ENCODE measurements at places on chromosomes 3 and 15.

DNA sequence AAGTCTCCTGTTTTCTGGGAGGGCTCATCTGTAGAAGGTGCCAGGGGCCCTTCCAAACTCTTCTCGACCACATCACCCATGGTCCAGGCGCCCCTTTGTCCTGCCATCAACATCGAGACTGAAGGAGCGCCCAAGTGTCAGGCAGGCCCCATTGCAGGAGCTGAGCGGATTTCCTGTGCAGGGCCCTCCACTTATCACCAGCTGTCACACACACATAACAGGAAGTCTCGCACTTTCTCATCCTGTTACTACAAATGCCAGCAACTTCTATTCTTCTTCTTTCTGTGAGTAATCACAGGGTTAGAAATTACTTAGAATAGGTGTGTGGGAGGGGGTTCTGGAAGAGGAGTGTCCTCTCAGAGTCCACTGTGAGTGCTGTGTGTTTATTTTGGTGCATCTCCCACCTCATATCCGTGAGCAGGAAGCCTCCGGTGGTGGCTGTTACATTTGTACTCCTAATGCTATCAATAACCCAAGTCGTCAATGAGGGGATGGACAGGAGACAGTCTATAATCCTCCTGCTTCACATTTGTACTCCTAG, at the start of gene KLHL6:
Gene KLHL6, minus strand, starts transcription at position 166 of the 541 bp plus-strand sequence. Its CDS starts 53 bp downstream, at position 113.
- DNase-seq, result no peak

DNA sequence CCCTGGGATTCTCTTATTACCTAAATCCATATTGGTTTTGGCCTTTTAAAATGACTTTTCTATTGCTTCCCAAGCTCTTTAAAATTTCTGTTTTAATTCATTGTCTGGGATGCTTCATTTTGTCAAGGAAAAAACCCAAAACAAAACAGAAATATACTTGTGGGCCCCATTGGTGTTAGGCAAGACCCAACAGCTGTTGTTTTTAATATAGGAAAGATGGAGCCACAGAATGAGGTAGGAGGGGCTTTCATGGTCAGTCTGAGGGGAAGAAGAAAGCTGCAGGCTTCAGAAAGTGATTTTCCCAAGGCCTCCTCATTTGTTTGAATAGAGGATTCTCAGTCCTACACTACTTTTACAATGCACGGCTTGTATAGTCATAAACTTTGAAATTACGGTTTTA, 180.5 kb downstream of the MCTP2 start:
- DNase-seq, result no peak

- no peak for DNase-seq
Measured at GRCh38 chr15:72276326-72276700, 4.0 kb upstream of the PARP6 start.

DNA sequence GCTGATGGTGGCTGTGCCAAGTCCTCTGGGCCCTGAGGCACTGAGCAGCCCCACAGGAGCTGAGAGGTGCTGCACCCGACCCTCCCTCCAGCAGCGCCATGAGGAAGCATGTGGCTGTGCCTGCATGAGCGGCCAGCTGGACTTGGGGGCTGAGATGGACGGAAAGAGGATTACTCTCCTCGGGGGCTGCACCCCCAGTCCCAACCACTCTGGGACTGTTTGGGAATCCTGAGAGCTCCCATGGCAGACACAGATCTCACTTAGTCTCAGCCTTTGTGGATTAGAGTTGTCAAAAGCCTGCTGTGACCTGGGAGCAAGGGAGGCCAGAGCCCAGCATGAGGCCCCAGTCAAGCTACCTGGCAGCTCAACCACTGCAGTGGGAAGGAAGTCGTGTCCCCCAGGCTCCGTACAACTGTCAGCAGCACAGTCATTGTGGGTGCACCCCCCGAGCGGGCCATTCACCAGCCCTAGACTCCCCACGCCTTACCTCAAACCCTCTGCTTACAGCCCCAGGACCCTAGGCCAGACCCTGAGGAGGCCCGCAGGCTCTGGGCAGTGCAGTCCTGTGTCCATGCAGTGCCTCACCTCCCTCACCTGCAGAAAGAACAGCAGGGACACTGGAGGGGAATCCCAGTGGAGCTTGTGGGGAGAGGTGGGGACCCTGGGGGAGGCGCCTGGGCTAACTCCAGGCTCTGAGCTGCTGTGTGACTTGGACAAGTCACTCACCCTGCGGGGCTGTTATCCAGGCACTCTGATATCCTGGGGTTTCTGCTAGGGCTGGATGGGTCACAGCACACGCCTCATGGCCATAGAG, 17.1 kb downstream of the PRR23E start:
- DNase-seq, result no peak

- DNase-seq, result no peak
Measured at GRCh38 chr15:61171209-61171608, 57.9 kb downstream of the RORA start.

- peak; percentile 80 for DNase-seq
Measured at GRCh38 chr3:88219138-88219792, 69.5 kb downstream of the C3orf38 start.

DNA sequence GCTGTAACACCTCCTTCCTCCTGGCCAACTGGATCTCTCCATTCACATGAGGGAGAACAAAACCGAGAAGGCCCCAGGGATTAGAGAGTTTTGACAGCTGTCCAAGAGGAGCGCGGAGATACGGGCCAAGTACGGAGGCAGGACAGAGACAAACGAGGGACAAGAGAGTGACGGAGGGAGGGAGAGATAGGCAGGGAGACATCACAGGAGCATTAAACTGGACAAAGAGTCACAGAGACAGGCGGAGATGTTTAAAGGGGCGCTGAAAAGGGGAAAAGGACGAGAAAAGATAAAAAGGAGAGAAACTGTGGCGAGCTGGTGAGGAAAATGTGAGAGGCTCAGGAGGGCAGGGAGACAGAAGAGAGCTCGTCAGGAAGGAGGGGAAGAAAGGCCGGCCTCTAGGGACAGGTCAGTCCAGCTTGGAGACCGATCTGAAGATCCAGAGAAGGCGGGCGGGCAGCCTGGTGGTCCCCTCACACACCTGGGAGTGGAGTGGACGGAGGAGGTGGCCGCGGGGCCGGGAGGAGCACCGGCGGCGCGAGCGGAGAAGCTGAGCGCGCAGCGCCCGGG, 40.5 kb upstream of the ROPN1 start:
- no peak for DNase-seq

- no peak for DNase-seq
Measured at GRCh38 chr15:50774450-50774849, 8.9 kb upstream of the SPPL2A start.

DNA sequence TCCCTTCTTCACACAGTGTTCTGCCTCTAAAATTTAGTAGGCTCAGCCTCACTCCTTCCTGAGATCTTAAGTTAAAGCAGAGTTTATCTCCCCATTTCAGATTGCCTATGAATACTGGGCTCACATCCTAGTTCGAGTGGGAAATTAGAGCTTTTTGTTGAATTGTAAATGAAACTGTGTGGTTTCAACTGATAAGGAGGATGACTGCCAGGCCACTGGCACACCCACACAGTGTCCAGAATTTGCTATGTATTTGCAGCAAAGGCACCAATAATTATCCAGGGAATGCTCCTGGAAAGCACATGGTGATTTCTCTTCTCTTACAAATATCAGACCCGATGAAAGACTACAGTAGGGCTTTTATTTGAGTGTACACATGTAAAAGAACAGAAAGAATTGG, 308.1 kb upstream of the COL8A1 start:
- no peak for DNase-seq

DNA sequence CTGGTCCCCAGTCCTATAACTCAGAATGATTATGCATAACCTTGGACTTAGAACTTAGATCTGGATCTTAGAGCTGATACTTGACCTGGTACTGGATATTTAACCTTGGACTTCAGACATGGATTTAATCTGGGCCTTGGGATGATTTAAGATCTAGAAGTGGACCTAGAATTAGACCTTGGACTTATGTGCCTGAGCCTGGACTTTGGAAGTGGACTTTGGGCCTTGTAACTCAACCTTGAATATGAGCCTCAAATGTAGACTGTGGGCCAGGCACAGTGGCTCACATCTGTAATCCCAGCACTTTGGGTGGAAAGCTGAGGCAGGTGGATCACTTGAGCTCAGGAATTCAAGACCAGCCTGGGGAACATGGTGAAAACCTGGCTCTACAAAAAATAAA, 46.1 kb downstream of the ZNF589 start:
- DNase-seq, result no peak

GRCh38 chr3:87037652-87038051, 46.7 kb upstream of the VGLL3 start:
- no peak for DNase-seq

DNA sequence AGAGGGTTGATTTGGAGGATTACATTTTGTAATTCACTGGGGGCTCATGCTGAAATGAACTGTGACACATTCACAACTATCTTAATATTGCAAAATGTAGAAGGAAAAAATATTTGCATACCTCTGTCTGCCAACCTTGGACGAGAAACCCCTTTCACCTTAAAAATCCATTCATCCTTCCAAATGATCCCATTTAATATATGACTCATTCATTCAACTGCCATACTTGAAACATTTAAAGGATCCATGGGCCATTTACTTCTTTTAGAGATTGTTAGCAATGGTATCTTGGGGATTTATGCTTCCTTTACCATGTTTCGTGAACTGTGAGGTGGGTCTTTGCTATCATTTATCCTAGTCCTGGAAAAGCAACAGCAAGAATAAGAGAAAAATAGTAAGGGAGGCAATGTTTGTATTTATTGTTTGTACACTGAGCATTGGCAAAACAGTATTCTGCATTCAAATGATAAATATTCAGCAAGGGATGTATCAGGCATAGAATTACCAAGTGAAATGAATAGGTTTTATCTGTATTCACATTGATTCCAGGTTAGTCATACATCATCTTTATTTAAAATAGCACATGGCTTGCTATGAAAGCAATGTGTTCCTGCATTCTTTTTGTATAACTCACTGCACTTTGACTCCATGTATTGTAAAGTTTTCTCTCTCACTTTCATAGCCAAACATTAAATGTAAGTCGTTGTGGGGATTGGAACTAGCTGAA, 378.1 kb downstream of the NSUN3 start:
- DNase-seq, result no peak

DNA sequence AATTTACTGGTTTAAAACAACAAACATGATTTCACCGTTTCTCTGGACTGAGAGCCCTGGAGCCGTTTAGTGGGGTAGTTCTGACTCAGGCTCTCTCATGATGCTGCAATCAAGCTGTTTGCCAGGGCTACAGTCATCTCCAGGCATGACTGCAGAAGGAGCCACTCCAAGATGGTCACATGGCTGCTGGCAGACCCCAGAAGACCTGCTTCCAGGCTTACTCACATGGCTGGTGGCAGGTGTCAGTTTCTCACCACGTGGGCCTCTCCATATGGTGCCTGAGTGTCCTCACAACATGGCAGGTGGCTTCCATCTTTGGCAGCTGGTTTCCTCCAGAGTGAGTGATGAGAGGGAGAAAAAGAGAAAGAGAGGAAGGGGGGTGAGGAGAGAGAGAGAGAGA, 378.3 kb upstream of the RGMA start:
- no peak for DNase-seq

DNA sequence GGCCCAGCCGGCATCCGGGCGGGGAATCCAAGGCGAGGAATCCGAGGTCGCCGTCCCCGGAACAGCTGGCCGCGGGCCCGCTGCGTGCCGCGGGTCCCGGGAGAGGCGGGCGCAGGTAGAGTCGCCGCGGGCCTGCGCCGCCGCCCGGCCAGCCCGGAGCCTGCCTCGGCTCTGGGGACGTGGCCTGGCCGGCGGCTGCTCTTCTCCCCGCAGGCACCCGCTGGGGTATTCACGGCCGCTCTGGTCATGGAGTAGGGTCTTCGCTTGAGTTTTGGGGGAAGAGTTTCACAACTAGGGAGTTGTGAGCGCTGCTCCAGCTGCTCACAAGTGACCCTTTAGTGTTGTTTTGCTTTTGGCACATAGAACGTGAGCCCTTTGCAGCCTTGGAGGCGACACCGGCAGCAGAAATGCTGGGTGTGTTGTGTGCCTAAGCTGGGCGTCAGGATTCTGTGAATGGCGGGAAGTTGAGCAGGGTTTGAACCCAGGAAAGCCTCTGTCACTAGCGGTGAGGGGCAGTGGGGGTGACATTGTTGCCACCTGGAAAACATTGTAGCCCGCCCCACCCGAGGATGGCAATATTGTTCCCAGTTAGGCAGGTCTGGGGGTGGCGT, 4.0 kb downstream of the TRIM71 start:
- DNase-seq, result no peak

- no peak for DNase-seq
Measured at GRCh38 chr15:67097930-67098740, 32.7 kb downstream of the SMAD3 start.

- DNase-seq, result no peak
Measured at GRCh38 chr15:50641318-50641717, 45.3 kb downstream of the TRPM7 start.

GRCh38 chr3:59192473-59192872, 142.6 kb upstream of the CFAP20DC start:
- DNase-seq, result no peak

- DNase-seq, result no peak
Measured at GRCh38 chr15:60830479-60830878, 351.5 kb upstream of the ICE2 start.

- peak; percentile 52 for DNase-seq
Measured at GRCh38 chr15:80662757-80663553, 32.2 kb upstream of the ABHD17C start.

DNA sequence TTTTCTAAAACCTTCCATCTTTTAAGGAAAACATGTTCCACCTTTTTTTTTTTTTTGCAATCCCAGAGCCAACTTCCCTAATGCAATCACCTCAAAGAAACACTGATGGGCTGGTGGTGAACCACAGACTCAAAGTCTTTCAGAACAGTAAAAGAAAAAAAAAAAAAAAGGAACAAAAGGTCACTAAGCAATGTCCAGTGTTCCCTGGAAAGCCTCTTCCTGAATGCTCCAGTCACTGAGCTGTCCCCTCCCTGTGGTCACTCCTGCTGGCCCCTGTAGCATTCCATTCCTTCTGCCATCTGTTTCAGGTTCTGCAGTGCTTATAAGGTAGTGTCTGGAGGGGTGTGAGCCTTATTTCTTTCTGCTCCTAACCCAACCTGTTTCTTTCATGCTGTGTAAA, 53.3 kb downstream of the AAGAB start:
- DNase-seq, result no peak

- no peak for DNase-seq
Measured at GRCh38 chr3:184597829-184598573, 36.4 kb downstream of the EPHB3 start.

- no peak for DNase-seq
Measured at GRCh38 chr3:141525814-141526213, 39.0 kb downstream of the RASA2 start.

GRCh38 chr15:42273900-42274701, 868 bp upstream of the TMEM87A start:
- DNase-seq, result peak; percentile 45

DNA sequence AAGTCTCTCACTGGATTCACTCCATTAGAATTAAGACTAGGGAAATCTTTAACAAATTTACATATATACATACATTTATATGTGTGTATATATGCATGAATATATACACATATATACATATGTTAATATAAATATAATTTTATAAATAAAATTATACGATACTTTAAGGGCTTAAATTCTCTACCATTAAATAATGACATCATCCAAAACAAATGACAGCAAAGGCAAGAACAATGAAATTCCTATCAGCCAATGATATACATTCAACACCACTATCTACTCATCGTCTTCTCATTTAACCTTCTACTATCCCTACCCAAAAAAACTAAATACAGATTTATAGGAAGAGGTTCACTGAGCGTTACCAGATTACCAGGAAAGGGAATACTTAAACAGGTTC, 152.0 kb downstream of the VPS13C start:
- DNase-seq, result no peak
